Right renal cortex interstitium (tissue), 3 donors: ENCODE measurements at places on chromosomes 1 and 21. TPM values are rescaled to one million over a fixed set of nuclear protein-coding genes. Genes with fewer than 3 reads are reported as not detected.
A peak's percentile ranks its signal among the peaks of the same experiment; 100 is the strongest.

The LRRC39 gene
- 2.2 TPM for polyA plus RNA-seq

DNA sequence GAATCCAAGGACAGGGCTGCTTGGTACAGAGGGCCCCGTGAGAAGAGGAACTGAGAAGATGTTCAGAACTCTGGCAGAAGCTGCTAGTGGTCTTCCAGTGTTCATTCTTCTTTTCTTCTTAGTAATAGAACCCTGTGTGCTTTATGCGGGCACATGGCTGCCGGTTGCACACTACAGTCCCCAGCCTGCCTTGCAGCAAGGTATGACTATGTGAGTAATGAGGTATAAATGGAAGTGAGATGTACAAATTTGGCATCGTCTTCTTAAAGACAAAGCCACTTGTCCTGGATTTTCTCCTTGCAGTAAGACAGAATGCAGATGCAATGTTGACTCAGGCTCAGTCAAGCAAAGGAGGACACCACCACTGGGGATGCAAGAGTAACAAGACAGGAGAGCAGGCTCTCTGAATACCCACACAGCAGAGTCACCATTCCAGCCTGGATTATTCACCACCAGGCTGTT lies 15.0 kb upstream of the ATP1B1 start:
- no peak for DNase-seq

The ADAMTS1 gene
- polyA plus RNA-seq, result 105 TPM

The AADACL3 gene
- not detected for polyA plus RNA-seq

GRCh38 chr1:176820391-176821031 lies 344.0 kb downstream of the ASTN1 start:
- DNase-seq, result no peak

GRCh38 chr1:185044981-185045813 lies at the start of gene RNF2:
Gene RNF2, plus strand, starts transcription at chr1:185045558. Its CDS starts 41,996 bp downstream, at chr1:185087554.
- peak; percentile 65 for DNase-seq
